ENCODE measurements at places on chromosomes 7 and 10.

GRCh38 chr10:88557256-88557655 lies 25.9 kb downstream of the RNLS start:
- no peak for DNase-seq

DNA sequence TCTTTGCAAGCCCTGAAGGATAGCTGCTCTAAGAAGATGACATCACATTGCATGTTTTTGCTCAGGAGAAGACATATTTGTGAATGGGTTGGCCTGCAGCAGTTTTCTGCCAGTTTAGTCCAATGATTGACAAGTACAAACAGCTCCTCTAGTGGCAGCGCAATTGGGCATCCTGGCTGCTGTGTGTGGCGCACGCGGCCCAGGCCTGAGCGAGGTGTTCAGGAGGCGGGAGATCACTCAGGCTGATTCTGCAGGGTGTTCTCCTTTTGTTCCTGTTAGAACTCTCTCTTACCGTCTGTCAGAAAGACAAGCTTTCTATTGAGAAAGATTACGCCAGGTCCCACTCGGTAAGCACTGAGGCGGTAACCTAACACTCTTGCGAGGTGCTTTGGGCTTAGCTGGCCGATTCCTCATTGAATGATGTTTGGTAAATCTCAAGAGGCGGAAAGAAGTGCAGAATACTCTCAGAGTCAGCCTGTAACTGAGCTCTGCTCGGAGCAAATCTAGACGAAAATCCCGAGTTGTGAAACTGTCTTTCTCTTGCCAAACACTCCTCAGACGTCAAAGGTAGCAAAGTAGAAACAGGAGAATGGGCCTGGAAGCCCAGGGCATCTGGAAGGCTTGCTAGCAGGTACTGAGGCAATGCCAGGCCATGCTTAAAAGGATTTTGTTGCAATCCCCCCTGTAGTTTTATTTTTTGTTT lies 219.2 kb upstream of the BMPER start:
- no peak for DNase-seq

DNA sequence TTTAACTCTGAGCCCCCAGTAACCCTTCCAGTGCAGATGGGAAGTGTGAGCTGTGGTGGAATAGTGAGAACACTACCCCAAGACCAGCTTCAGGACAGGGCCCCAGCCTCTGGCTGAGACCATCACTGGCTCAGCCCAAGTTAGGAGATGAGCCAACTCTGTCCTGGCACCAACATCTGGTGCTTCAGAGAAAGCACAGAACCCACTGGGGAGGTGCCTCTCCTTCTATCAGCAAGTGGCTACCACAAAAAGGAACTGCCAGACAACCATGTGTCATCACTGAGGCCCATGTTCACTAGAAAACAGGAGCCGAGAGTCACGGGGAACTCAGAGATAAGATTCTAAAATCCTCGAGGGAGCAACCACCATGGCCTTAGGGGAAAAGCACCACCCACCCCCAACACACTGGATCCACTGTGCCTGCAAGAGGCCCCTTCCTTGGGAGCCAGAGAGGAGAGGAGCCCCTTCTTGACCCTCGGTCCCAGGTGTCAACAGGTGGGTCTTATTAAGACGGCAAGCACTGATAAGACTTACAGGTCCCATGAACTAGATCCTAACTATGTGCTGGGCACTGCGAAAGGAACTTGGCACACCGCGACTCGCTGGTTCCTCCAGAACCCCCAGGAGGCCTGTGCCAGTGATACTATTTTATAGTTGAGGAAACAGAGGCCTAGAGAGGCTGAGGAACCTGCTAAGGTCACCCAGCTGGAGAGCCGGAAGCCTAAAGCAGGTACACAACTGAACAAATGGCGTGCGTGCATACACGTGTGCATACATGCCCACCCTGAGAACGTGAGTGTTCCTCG lies 102.7 kb downstream of the FAM53B start:
- peak; percentile 22 for DNase-seq

- DNase-seq: no peak
Measured at GRCh38 chr7:96246919-96247318, 75.0 kb downstream of the SLC25A13 start.

GRCh38 chr7:131498237-131498885 lies 58.1 kb downstream of the PODXL start:
- DNase-seq: peak; percentile 35

GRCh38 chr10:114404171-114405010 lies at the start of gene AFAP1L2:
Gene AFAP1L2, minus strand, starts transcription at chr10:114404502. Its CDS starts 47 bp downstream, at chr10:114404455.
- DNase-seq: no peak

- DNase-seq: no peak
Measured at GRCh38 chr10:127840884-127841283, 51.9 kb downstream of the CLRN3 start.

- DNase-seq: no peak
Measured at GRCh38 chr10:11603741-11604140, 7.7 kb downstream of the USP6NL start.

DNA sequence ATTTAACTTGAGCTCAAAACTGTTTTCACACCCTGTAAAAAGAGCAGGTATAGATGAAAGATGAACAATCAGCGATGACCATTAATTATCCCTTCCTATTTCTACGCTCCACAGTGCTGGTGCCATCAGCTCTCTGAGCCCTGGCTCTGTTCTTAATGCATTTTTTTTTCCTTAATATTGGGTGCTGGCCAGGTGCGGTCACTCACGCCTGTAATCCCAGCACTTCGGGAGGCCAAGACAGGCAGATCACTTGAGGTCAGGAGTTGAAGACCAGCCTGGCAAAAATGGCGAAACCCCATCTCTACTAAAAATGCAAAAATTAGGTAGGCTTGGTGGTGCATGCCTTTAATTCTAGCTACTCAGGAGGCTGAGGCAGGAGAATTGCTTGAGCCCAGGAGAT lies 4.2 kb downstream of the STEAP4 start:
- DNase-seq: no peak

- peak; percentile 86 for DNase-seq
Measured at GRCh38 chr10:13978533-13979115, 352.1 kb downstream of the FRMD4A start.

GRCh38 chr10:119737823-119738222 lies 12.0 kb downstream of the INPP5F start:
- peak; percentile 33 for DNase-seq

DNA sequence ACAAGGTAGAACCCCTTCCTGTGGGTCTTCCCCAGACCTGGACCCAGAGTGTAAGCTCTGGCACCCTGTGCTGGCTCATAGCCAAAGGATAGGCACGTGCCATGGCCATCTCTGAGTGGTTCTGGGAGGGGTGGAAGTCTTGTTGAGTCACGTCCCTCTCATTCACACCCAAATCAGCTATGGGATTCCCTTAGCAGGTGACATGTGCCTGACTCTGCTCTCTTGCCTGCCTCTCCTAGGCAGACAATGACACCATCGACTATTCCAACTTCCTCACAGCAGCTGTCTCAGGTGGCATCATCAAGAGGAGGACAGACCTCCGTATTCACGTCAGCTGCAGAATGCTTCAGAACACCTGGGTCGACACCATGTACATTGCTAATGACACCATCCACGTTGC lies 59.8 kb downstream of the C10orf120 start:
- no peak for DNase-seq

- DNase-seq: no peak
Measured at GRCh38 chr10:11050301-11051287, 32.9 kb downstream of the CELF2 start.

GRCh38 chr7:115102738-115103137 lies 180.8 kb downstream of the MDFIC start:
- no peak for DNase-seq

DNA sequence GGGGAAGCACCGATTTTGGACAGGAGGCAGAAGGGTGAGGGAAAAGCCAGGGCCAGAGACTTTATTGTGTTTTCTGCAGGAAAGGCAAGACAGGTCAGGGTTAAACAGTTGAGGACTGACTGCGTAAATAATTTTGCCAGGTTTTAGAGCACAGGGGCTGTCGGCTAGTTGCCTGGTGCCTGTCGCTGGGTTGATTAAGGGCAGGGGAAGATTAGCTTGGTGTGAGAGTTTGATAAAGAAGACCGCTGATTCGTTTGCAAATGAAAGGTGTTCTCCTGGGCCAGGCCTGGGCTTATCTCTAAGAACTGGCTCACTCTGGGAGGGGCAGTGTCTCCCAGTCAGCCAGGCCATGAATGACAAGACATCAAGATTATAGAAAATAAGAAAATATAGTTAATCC lies 75.6 kb downstream of the SLC37A3 start:
- DNase-seq: no peak

DNA sequence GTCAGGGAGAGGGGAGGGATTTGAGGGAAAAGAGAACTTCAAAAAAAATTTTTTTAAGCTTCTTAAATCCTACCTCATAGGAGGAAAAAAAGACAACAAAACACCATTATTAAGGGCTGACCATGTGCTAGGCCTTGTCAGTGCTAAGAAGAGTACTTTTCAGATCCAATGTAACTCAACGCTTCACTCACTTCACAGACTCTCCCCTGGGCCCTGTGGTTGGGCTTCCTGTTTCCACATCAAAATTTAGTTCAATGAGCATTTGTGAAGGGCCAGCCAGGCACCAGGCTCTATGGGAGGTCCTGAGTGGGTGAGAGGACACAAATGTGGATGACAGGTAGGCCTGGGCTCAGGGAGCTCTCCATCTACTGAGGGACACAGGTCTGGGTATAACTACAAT lies 249.8 kb downstream of the PTEN start:
- DNase-seq: no peak

DNA sequence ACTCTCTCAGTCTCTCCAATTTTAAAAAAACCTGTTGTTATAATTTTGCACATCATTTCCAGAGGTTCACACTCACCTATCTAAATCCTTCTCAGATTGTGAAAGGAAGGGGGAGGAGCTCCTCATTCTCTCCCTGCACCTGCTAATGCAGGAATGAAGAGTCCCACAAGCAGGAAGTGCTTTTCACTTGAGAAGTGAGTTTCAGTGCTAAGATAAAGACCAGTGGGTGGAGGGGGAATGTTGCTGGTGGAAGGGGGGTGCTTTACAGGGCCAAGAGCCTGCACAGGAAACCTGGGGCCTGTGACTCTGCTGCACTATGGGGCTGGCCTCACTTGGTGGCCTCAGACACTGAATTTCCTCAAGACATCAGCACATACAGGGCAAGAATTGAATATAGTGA lies 176.4 kb downstream of the PTPN20 start:
- DNase-seq: no peak

DNA sequence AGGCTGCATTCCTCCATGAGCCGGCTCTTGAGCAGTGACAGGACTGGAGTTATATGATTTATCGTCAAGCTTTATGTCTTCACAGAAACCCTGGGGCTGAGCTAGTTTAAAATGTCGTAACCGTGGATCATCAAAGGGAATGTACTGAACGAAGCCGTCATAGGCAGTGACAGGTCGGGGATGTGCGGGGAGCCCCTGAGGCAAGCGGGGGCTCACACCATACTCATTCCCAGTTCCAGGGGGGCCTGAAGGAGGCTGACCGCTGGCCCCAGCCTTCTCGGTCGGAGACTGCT lies 30.7 kb downstream of the JCAD start:
- no peak for DNase-seq

DNA sequence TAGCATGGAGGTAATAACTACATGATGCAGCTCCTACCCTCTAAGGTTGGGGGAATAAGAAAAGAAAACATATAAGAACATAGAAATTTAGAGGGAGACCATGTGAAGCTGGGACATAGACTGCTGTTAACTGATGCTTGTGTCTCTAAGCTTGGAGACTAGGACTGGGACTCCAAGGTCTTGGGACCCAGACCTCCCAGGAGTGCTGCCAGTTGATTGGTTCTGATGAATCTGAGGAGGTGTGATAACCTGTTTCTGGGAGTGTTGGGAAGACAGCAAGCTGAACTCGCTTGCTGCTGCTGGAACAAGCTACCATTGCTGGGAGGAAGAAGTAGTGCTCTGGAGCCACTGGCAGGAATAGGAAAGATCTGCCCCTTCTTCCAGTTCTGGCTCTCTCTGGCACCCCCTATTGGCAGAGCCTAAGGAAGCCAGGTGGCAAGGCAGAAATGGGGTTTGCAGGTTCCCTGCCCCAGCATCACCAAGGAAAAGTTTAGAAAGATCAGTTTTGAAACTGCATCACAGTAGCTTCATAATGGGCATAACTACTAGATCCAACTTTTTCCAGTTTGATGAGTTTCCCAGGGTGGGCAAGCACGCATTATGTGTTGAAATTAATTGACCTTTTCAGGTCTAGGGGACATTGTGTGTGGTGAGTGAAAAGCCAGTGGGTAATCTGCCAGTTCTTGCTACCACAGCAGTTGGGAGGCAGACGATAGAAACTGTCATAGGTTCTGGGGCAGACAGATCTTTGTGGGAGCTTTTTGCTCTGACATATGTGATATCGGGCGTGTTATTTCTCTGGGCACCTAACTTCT lies 140.7 kb downstream of the SND1 start:
- DNase-seq: no peak

- no peak for DNase-seq
Measured at GRCh38 chr7:138502023-138502767, 42.1 kb downstream of the TRIM24 start.

DNA sequence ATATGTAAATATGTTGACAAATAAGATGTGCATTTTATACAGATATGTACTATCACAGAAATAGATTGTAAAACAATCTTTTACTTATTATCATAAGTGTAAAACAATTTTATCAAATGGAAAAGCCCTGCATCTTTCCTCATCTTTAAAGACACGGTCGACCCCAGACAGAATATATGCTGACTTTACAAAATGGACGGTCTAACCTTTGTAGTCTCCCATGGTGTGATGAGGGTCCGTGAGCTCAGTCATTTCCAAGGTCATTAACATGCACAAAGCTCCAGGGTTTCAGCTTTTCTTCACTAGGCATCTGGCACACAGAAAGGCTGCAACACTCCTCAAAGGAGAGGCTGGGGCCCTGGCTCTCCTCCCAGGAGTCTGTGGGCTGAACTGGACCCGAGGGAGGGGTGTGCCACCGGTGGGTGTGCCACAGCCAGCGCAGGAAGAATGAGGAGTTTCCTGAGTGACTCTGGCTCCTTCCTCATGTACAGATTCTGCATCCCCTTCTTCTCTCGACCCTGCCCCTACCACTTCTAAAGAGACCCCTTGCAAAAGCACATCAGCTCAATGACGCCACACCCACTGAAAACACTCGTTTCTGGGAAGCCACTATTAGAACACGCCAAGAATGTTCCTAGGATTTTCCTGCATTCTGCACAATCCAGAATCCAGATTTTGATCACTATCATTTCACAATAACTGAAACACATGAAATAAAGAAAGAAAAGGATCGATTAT lies 26.2 kb upstream of the ABLIM1 start:
- no peak for DNase-seq

- DNase-seq: no peak
Measured at GRCh38 chr7:36045830-36046341, 107.2 kb upstream of the EEPD1 start.

GRCh38 chr7:19099194-19099593 lies 18.2 kb downstream of the TWIST1 start:
- no peak for DNase-seq

- no peak for DNase-seq
Measured at GRCh38 chr7:156746891-156747290, 106.3 kb downstream of the RNF32 start.

Data from GM04504 (cell line).